HuH-7.5 (cell line): ENCODE measurements at places on chromosomes 3 and 15.

DNA sequence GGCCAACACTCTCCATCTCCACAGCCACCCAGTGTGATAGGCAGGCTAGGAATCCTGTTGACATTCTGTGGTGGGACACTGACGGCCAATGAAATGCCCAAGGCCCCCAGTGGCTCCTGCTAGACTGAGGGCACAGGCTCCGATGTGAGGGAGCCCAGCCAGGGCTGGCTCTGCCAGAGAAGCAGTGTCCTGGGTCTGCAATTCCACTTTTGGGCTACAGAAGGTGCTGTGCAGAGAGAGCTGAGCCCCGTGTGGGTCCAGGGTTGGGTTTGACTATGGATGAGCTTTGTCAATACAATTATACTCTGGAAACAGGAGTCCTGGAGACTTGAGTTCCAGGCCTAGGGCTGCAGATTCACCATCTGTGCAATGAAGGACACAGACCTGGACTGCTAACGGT, 55.7 kb upstream of the TMEM115 start:
- no peak for DNase-seq

DNA sequence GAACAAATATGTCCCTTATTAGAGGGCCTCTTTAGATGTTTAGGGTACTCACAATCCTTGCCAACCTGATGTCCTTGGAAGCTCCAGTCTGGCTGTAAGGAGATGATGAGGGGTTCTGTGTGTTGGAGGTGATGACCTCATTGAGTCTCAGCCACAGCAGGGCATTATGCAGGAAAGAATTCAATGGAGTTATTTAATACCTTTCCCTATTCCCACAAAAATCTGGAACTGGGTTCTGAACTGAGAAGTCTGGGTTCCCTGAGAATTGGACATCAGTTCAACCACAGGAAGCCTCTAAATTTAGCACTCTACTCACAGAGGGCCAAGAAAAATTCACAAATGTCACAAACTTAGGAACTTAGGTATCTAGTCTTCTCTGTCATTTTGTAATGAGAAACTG, 36.9 kb downstream of the SLC35A5 start:
- DNase-seq = no peak

DNA sequence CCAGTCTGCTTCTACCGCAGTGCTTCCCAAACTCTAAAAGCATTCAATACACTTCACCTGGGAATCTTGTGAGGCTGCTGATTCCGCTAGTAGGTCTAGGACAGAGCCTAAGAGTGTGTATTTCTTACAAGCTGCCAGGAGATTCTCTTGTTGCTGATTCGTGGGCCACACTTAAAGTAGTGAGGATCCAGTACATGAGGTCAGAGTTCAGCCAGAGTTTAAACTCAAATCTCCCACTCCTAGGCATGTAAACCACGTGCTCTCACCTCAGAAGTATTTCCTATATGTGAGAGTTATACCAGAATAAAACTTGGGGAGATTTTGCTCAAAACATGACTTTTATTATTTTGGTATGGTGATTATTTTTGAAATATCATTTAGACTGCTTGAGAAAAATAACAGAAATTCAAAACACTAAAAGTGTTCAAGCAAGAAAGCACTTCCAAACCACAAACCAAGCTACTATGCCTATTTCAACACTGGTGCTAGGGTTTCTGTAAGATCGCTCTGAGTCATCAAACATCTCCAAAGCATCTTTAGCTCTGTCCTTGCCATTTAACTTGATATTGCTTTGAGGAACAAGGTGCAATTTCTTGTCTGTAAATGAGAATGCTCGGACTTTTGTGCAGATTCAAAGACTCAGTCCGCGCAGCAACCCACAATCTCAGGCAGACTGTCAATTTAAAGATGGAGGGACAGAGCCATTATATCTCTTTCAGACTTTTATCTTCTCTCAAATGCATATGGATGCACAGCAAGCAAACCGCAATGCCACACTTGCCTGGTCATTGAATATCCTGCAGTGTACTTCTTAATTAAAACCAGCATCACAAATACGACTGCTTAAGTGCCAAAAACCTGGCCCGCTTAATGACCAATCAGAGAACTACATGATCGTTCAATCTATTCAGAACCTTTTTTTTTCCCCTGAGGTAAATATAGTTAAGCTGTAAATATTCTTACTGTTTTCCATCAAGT, 59.8 kb downstream of the AGTR1 start:
- DNase-seq = no peak

- no peak for DNase-seq
Measured at GRCh38 chr3:49842843-49843517, 13.4 kb downstream of the TRAIP start.

GRCh38 chr3:72152551-72153476, 367.9 kb upstream of the PROK2 start:
- no peak for DNase-seq
